ENCODE measurements at places on chromosomes 2 and 18.
A peak's percentile ranks its signal among the peaks of the same experiment; 100 is the strongest.

DNA sequence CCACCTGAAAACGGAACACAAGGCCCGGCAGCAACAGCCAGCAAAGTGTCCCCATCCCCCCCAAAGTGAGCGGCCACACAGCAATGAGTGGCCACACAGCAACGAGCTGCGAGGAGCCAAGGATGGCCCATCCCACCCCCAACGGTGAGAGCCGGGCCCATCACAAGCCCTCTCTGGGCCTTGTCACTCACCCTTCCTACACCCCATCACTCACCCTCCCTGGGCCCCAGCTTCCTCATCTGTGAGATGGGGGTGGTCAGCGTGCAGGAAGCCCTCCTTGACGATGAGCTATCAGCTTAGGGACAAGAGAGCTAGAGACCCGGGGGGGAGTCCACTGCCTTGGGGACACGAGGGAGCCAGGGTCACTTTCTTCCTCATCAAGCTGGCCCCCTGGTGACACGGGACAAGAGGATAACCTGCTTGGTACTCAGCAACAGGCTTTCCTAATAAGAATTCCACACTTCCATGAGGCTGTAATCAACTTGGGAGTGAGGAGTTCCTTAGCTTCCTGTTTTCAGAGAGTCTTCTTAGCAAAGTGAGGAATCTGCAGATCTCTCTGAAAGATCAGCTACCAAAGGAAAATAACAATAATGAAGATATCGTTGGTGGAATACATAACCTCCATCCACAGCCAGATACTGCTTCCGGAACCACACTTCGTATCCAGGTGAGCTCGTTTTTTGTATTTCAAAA is 92.8 kb downstream of the HDAC4 start:
- DNase-seq = peak; percentile 8

- DNase-seq = no peak
These were observed 298.2 kb downstream of the CDCA7 start for GRCh38 chr2:173652767-173653431.

DNA sequence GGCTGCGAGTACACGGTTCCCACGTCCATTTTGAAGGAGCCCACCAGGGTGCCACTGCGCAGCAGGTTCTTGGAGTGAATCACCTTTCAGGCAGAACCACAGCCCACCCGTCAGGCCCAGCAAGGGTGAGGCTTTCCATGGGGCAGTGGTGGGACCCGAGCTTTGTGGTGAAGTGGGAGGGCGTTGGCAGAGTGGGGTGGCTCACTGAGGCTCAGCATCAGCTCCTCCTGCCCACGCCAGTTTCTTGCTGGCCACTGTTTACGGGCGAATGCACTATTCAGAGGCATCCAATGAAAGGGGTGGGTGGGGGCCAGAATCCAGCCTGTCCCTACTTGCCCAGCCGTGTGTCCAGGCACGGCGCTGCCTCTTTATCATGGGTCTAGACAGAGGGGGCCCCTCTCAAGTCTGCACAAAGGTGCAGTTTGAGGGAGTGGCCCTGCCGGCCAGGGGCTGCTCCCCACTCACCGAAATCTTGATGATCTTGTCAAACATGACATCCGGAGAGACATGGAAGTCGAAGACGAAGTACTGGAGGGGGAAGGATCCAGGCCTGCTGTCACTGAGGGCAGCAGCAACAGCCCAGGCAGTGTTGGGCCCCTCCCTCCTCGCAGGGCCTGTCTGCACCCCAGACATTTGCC is 11.4 kb upstream of the OTOF start:
- no peak for DNase-seq

- no peak for DNase-seq
These were observed 13.2 kb upstream of the SERPINB12 start for GRCh38 chr18:63528863-63529492.

- DNase-seq = no peak
These were observed 281.4 kb upstream of the CELF4 start for GRCh38 chr18:37846996-37847395.

GRCh38 chr2:101041413-101041812 is 39.3 kb downstream of the RPL31 start:
- no peak for DNase-seq

- no peak for DNase-seq
These were observed 28.5 kb downstream of the UXS1 start for GRCh38 chr2:106165561-106165960.

DNA sequence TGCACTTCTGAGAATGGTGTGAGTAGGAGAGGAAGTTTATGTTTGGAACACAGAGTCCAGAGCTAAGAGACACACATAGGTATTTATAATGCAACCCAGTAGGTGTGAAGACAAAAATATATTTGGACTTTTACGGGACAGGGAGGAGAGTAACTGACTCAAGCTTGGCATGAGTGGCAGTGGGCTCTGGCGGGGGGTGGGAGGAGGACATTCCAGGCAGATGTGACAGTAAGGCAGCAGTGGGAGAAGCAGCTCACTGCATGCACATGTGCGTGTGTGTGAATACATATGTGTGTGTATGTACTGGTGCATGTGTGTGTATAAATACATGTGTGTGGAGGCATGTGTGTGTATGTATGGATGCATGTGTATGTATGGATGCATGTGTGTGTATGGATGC is 51.4 kb downstream of the DCDC2C start:
- DNase-seq = no peak

DNA sequence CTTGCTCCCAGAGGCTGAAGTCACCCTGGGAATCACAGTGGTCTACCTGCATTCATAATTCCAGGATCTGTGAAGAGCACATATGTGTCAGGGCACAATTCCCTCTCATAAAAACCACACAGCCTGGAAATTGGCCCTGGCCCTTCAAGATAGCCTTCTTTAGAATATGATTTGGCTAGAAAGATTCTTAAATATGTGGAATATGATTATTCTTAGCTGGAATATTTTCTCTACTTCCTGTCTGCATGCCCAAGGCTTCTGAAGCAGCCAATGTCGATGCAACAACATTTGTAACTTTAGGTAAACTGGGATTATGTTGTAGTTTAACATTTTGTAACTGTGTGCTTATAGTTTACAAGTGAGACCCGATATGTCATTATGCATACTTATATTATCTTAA is 24.2 kb downstream of the ICOS start:
- no peak for DNase-seq

DNA sequence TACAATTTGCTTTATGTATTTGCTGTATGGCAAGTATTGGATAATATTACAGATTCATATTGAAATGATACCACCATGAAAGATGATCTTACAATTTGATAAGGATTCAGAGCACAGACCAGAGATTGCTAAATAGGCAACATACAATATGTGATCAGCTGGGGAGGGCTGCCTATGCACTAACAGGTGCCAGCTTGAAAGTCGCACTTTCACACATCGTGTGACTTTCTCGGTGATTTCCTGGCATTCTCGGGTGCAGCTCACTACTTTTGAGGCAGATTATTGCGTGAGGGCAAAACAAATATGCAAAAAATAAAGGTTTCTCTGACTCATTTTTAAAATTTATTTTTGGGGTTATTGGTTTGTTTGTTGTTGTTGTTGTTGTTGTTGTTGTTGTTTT is 36.0 kb downstream of the RBMS1 start:
- no peak for DNase-seq

GRCh38 chr18:5214583-5215351 is 17.7 kb upstream of the AKAIN1 start:
- no peak for DNase-seq

DNA sequence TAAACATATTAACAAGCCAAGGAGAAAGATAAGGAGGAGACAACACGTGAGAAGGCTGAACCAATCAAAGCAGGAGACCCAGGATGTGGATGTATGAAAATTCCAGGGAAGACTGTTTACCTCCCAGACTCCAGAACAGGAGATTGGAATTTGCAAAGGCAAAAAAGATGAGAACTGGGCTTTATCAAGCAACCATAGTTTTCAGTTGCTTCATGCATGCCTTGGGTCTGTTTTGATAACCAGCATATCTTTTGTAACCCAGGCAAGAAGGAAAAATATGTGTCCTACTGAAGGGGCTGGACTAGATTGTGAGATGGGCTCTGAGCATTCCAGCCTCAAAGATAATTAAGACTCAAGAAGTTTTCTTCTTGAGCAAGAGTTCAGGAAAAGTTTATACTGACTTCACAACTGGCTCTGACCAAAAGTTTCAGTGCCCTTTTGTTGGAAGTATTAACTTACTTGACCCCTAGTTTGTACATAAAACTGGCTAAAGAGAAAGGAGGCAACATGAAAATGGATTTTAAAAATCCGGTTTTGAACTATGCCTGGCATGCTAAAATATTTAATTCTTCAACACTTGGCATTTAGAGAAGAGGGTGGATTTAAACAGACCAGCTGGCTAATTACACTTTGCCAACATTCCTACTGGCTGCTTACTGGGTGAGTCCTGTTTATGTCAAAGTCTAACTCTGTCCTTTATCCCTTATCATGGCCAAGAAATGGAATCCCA is 79.3 kb upstream of the CD28 start:
- no peak for DNase-seq

DNA sequence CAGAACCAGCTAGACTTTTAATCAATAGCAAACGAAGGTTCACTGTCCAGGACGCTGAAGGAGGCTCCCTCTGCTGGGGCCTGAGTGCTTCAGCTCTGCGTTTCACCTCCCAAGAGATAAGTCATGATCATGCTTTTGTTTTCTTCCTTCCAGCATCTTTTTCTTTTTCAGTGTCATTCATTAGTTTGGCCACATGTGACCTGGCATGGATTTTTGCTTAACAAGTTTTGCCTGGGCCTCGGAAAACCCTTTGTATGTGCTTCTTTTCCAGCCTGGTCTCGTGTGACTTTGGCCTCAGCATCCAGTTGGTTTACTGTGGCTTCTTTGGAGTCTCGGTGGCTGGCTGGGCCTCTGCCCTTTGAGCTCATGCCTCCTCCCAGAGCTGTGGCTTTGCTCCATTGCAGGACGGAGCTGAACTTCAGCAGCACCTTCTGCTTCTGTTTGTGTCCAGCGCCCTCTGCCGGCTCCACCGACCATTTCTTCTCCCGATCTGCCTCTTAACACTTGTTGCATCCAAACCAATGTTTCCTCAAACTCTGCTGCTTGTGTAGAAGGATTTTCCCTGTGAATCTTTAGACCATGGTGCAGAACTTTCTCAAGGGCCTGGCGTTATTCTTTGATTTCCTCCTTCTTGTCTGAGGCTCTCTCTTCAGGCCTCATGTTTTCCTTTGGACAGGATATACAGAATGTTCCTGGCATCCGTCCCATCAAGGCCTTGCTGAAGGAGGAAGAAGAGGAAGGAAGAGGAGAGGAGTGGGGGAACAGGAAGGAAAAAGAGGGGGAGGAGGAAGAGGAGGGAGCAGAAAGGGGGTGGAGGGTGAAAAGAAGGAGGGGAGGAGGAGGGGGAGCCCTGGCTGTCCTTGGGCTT is 23.6 kb upstream of the HES6 start:
- DNase-seq = peak; percentile 80

GRCh38 chr2:48449073-48449840 is 80.7 kb upstream of the STON1 start:
- no peak for DNase-seq

DNA sequence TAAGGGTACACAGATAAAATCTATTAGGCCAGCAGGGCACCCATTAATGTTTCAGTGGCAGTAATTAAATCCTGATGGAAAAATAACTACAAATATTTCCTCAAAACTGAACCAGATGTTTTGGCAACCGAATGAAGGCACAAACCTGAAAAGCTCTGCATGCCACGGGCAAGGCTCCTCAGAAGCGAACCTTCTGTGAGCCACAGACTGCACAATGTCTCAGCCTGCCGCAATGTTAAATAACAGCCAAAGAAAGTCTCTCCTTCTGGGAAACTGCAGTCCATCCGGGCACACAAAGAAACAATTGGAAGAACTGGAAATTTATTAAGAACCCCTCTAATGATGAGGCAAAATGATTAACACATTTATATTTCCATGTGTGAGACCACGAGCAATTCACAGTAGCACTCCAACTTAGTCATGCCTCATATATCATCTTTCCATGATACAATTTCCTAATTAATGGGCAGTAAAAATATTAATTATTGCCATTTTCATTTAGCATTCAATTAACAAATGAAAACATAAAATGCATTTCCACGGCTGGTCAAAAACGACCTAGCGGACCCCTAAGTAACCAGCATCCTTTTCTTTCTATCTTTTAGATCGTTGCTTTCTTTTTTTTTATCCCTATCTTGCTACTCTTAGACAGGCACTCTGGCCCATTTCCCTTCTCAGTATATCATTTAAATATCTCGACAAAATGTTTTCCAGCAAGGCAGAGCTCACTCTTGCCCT is 237.5 kb downstream of the EPHA4 start:
- no peak for DNase-seq

DNA sequence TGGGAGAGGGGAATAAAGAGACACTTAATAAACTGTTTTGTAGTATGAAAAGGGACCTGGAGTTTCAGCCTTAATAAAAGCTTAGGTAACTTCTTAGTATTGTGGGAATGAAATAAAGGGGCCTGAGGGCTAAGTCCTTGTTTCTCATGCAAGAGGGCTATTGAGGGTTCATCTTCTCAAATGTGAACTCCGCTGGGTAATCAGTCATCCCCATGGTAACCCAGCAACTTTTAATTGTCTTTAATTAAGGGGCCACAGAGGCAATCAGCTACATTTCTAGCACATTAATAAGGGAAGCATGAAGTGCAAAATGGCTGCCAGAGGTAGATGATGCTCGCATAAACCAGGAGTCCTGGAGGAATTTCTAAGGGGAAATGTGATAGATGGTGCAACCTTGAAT is 1784.2 kb upstream of the CELF4 start:
- DNase-seq = no peak

- no peak for DNase-seq
These were observed 15.5 kb downstream of the LYG1 start for GRCh38 chr2:99285526-99285925.

GRCh38 chr2:30522421-30522820 is 75.4 kb downstream of the LCLAT1 start:
- DNase-seq = no peak

GRCh38 chr2:74566076-74566753 is 11.7 kb downstream of the DOK1 start:
- no peak for DNase-seq

- peak; percentile 33 for DNase-seq
These were observed 119.6 kb upstream of the ARL5A start for GRCh38 chr2:151947813-151948165.

GRCh38 chr2:51650769-51651168 is 618.8 kb upstream of the NRXN1 start:
- DNase-seq = no peak

GRCh38 chr2:237929979-237930378 is 36.8 kb upstream of the UBE2F start:
- no peak for DNase-seq

DNA sequence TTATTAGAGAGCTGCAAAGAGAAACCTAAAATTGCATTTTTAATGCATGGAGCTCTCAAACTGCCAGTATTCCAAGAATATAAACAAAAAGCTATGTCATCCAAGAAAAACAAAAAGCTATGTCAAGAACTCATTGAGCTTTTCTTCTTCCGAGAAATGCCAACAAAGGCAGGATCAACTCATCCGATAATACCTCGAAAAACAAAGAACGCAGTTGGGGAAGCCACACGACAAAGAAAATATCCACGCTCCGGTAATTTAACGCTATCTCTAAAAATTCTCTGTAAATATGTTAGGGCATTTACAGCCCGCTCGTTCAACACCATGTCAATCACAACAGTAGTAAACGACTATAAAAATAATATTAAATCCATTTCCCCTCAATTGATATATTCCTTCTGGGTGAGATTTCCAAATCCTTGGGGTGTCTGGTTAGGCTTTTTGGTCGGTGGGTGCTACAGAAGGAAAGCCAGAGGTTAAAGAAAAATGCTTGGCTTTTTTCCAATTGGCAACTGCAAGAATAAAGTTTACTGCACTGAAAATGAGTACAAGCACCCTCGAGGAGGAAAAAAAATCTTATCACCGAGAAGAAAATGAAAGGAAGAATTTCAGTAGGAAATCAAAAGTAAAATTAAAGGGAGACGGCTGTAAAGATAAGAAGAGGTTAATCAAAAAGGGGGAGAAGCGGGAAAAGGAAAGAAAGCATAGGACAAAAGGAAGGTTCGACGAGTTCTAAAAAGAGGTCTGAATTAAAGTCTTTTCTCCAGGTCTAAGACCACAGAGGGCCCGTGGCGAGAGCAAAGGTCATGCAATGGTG is 856 bp downstream of the TIA1 start:
- no peak for DNase-seq

Measured in CD4-positive, alpha-beta T cell treated with Interleukin-4 for 1 hour (primary cell).